ENCODE measurements at places on chromosomes 11 and 22.

DNA sequence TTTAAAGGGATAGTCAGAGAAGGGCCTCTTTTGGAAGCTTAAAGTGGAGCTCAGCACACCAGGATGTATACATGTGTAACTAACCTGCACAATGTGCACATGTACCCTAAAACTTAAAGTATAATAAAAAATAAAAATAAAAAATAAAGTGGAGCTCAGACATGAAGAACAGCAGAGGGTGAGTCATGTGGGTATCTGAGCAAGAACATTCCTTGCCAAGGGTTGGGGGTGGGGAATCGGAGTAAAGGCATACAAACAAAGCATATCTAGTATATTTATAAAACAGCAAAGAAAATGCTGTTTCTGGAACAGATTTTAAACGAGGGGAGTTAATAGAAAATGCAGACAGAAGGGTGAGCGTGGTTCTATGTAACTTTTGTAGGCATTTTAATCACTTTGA lies 562.6 kb upstream of the ANO3 start:
- DNase-seq: no peak

DNA sequence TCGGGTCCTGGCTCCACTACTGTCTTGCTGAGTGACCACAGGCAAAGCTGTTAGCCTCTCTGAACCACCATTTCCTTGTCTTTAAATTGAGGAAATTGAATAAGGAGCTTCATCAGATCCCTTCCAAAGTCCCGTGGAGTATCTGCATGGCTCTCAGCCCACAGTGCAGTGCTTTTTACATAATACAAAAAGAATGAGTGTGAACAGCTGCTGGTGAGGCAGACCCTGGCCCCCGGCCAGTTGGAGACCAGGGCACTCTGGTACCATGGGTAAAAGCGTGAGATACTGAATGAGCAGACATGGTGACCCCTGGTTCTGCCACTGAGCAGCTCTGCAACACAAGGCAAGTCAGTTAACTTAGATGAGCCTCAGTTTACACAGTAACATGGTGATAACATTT lies 86.8 kb downstream of the GALNT18 start:
- DNase-seq: no peak

DNA sequence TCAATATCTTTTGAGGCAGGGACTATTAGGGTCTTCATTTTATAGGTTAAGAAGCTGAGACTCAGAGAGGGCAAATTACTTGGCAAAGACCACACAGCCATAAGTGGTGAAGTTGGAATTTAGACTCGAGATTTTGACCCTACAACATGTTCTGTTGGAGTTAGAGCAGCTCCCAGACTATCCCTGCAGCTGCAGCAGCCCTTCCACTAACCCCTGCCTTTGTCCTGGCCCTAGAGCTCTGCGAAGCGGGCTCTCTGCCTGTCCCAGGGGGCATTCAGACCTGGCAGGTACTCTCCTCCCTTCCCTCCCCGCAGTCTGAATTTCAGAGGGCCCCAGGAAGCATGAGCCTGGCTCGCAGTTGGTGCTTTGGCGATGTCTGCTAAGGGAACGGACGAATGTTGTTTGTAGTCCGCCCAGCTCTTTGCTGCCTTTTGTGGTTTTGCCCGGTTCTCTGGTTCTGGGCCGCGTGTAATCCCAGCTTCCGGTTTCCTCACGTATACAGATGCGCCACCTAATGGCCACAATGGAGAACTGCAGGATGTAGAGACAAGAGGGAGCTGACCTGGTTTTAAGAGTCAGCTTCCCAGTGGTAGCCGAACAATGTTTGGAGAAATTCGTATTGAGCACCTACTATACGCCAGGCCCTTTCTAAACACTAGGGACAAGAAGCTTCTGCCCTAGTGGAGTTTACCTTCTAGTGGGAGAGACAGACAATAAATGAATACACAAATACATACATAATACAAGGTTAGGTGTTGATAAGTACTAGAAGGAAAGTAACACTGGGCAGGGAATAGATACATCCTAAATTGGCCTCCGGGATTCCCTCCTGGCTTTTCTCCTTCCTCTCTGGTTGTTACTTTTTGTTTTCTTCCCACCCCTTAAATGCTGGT lies 125.2 kb downstream of the ST3GAL4 start:
- peak; percentile 56 for DNase-seq

GRCh38 chr11:63015521-63016215 lies at the start of gene SLC22A8:
Gene SLC22A8 (minus strand): TSS chr11:63015841. CDS start chr11:63014958, 883 bp downstream.
- DNase-seq: no peak

DNA sequence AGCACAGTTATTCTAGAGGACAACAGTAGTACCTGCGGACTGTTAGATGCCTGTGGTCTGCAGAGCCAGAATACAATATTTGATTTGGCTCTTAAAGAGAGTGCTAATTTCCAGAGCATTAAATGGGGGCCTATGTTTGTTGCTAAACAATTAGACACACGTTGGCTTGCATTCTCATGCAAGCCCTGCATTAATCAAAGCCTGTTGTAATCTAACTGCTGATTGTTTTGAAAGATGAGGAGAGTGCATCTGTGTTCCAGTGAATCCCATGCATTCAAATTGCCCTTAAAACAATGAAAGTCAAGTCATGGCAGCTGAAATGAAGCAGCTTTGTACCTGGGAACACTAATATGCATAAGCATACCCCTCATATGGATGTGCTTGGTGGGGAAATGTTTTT lies 419.4 kb downstream of the DYNC2H1 start:
- DNase-seq: no peak

GRCh38 chr22:32613773-32614392 lies 139.3 kb downstream of the FBXO7 start:
- DNase-seq: no peak

GRCh38 chr11:976431-977160 lies 50.9 kb downstream of the AP2A2 start:
- no peak for DNase-seq

GRCh38 chr11:68816917-68817419 lies 24.7 kb downstream of the CPT1A start:
- DNase-seq: no peak

DNA sequence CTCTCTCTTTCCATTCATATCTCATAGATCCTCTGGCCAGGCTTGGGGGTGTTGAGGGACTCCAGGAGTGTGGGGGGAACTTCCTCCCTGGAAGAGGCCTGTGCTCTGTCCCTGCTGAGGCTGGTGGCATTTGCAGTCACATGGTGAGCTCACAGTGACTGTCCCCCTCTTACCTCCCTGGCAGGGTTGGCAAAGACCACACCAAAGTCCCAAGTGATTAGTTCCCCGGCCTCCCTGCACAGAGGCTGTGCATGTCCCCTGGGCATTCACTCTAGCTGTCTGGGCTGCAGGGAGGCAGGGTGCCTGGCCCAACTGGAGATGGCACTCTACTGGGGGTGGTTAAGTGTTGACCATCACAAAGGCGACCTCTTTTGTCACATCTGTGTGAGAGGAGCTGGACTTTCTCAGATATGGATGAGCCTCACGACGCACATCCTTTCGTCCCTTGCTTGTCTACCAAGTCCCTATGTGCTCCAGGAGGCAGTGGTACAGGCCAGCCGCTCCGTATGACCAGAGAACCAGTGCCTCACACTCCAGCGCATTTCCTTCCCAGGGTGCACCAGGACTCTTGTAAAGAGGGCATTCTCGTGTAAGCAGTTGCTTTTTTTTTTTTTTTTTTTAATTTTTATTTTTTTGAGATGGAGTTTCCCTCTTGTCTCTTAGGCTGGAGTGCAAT lies 8.8 kb downstream of the TANGO2 start:
- DNase-seq: no peak

DNA sequence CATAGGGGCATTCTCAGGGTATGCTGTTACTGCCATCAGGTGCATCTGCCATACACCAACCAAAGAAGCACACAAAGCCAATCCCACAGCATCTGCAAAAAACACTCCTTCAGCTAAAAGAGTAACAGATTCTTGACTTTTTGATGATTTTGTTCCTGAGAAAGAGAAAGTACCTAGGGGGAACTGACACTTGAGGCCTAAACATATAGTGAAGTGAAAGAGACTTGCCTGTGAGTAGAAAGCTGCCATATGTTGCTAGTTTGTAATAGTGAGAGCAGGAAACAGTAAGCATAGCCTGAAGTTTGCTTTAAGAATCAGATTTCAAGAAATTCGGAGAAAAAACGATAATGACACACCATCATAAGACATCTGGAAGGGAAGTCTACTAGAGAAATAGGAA lies 97.9 kb upstream of the CTSC start:
- no peak for DNase-seq

GRCh38 chr11:624705-625635 lies at the start of gene CDHR5:
Gene CDHR5 (minus strand): TSS chr11:624955. CDS start chr11:624902, 53 bp downstream.
- DNase-seq: no peak

GRCh38 chr11:64887757-64888405 lies 9.5 kb upstream of the EHD1 start:
- DNase-seq: peak; percentile 18

- DNase-seq: no peak
Measured at GRCh38 chr11:113447621-113448315, 27.4 kb downstream of the DRD2 start.

DNA sequence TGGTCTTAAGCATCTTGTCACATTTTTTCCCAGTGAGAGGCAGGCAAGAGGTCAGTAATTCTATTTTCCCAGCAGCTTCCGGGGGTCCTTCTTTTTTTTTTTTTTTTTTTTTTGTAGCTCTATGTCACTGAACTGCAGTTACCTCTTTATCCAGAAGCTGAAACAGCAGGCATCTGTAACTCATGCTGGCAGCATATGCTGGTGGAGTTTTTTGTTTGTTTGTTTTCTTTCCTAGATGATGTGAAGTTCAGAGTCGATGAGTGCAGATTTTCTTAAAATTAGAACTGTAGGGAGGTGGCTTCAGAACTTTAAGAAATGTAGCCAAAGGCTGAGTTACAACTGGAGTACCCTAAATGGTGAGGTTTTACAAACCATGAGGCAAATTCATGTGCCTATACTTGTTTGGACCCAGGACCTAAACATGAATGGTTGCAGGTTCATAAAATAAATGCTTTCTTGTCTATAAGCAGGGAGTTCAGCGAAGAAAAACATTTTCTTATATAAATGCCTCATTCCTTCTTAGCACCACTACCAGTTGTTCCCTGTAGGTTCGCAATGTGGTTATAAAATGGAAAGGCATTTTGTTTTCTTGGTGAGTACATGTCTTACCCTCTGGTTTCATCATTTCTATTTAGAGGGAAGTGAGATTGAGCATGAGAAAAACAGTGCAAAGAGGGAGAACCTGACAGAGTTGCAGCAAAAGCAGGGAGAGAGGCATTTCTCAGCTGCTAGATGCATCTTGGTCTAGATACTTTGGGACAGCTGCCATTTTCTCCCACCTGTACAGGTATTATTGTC lies 84.0 kb downstream of the TRIM44 start:
- no peak for DNase-seq

DNA sequence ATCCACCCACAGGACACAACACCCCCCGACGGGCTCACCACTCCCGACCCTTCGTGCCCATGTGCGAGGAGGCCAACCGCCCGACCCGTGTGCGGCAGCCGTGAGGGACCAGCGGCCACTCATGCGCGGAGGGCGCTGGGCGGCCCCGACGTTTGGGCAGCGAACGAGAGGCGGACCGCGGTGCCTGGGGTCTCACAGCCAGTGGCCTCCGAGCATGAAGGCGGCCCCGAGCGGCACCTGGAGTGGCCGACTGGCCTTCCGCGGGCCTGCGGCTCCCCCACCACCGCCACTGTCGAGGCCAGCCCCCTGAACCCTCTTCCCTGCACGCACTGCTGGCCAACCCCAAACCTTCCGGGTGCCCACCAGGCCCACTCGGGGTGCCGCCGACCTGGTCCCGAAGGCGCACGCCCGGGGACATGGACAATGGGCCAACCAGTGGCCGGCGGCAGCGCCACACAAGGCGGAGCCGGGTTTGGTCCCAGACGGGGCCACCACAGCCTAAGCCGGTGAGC lies 4274.9 kb upstream of the OR11H1 start:
- no peak for DNase-seq

DNA sequence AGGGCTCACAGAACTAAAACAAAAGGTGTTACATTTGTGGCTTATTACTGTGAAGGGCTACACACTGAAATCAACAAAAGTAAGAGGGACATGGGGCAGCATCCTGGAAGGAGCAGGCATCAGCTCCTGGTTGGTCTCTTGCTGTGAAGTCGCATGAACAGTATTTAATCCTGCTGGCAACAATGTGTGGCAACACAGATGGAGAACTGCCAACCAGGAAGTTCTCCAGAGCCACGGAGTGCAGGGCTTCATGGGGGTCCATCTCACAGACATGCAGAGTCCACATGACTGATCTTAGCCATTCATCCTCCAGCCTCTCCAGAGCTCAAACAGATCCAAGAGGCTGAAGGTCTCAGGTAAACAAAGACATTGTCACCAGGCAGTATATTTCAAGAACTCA lies 32.8 kb upstream of the FGF3 start:
- DNase-seq: no peak

DNA sequence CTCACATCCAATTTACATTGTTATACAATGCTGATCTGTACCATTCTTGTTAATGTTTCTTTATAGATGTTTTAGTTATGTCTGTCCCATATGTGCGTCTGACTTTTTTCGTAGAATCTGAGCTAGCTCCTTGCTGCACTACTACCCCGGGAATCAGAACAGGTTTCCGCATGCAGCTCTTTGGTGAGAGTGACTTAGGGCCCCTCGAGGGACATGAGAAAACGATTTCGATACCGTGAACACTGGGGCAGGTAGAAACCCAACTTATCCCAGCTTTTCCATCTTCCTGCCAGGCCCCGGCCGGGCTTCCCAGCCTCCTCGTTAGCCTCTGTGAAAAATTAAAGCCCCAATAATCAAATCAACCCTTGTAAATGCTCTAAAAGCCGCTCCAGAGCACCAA lies 23.4 kb upstream of the PKNOX2 start:
- no peak for DNase-seq

GRCh38 chr22:46796566-46797195 lies 34.2 kb downstream of the TBC1D22A start:
- no peak for DNase-seq

- peak; percentile 55 for DNase-seq
Measured at GRCh38 chr11:113014262-113015097, 53.3 kb downstream of the NCAM1 start.

GRCh38 chr22:27107824-27108223 lies 450.4 kb downstream of the MIAT start:
- DNase-seq: no peak

DNA sequence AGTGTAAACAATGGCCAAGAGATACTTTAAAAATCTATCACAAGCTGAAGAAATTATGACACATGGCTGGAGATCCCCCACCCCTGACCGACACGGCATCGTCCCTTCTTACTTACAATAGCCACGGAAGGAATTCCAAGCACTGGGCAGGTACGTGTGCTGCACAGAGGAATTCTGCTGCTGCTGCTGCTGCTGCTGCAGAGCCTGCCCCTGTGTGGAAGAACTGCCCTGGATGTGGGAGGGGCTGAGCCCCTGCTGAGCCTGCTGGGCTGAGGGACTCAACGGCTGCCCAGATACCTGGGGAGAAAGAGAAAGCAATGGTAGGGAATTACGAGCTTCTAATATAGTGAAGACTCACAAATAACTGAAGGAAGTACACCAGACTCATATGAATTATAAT lies 15.0 kb upstream of the NFRKB start:
- DNase-seq: no peak

All from NCI-H187 (cell line).